ENCODE measurements at places on chromosomes 4 and X. TPM values are rescaled to one million over a fixed set of nuclear protein-coding genes. Genes with fewer than 3 reads are reported as not detected.

Gene HPF1
- total RNA-seq, result 22.5 TPM

Gene ANKRD37
- 3.0 TPM for total RNA-seq

Gene CDK16
- 81.6 TPM for total RNA-seq

Gene RASSF6
- not detected for total RNA-seq

Gene PDCL2
- not detected for total RNA-seq

Gene PABPC5
- 1.3 TPM for total RNA-seq

Gene CSAG1
- not detected for total RNA-seq

Gene UGT2B17
- total RNA-seq, result not detected

Gene TEX11
- total RNA-seq, result not detected

Gene HERC5
- total RNA-seq, result 0.86 TPM

Gene SHROOM2
- total RNA-seq, result 5.8 TPM

Gene SOWAHB
- total RNA-seq, result under 0.01 TPM

Gene UGT8
- 0.32 TPM for total RNA-seq

Gene FGFR3
- total RNA-seq, result 0.86 TPM

Data from fibroblast of villous mesenchyme (primary cell).